ENCODE measurements at places on chromosomes 11 and 22. TPM values are rescaled to one million over a fixed set of nuclear protein-coding genes. Genes with fewer than 3 reads are reported as not detected.

Gene OR8H2
- total RNA-seq: not detected

Gene AQP11
- total RNA-seq: 0.18 TPM

Gene BRSK2
- total RNA-seq: 0.62 TPM

Gene TOLLIP
- total RNA-seq: 68.4 TPM

Gene FAM180B
- total RNA-seq: 0.53 TPM

Gene TPST2
- 63.1 TPM for total RNA-seq

Gene HDAC10
- 47.9 TPM for total RNA-seq

Gene EMSY
- 21.1 TPM for total RNA-seq

Gene TTC36
- 1.0 TPM for total RNA-seq

Gene MED17
- 30.8 TPM for total RNA-seq

Gene FOSL1
- total RNA-seq: 2.2 TPM

Gene GRAP2
- 9.5 TPM for total RNA-seq

Gene C1QTNF4
- 1.3 TPM for total RNA-seq

Gene SCGB2A2
- total RNA-seq: not detected

Gene TREH
- total RNA-seq: 0.30 TPM

Gene OR51B4
- total RNA-seq: not detected

Gene OR4D5
- total RNA-seq: not detected

Gene TMEM191B
- total RNA-seq: 7.6 TPM

Gene PIK3IP1
- total RNA-seq: 54.9 TPM

Gene OR51B5
- not detected for total RNA-seq

Gene SUSD2
- 200 TPM for total RNA-seq

Gene ANO1
- total RNA-seq: 9.0 TPM

Gene ISX
- total RNA-seq: not detected

Gene DDTL
- total RNA-seq: 2.9 TPM

Gene SPI1
- total RNA-seq: 295 TPM

Gene CCS
- total RNA-seq: 40.5 TPM

Gene DBX1
- not detected for total RNA-seq

Gene POU2AF2
- total RNA-seq: not detected

Gene ZFPL1
- 29.0 TPM for total RNA-seq

Gene ELF5
- total RNA-seq: 20.2 TPM

Gene GANAB
- 228 TPM for total RNA-seq

Gene FOLR1
- total RNA-seq: 134 TPM

Gene CLMP
- total RNA-seq: 15.1 TPM
